Trophoblast cell (in vitro differentiated cells and primary cell): ENCODE measurements at places on chromosomes 12 and 14.

GRCh38 chr12:93376436-93377251, 1.1 kb upstream of the NUDT4 start:
- DNase-seq: peak; percentile 12

DNA sequence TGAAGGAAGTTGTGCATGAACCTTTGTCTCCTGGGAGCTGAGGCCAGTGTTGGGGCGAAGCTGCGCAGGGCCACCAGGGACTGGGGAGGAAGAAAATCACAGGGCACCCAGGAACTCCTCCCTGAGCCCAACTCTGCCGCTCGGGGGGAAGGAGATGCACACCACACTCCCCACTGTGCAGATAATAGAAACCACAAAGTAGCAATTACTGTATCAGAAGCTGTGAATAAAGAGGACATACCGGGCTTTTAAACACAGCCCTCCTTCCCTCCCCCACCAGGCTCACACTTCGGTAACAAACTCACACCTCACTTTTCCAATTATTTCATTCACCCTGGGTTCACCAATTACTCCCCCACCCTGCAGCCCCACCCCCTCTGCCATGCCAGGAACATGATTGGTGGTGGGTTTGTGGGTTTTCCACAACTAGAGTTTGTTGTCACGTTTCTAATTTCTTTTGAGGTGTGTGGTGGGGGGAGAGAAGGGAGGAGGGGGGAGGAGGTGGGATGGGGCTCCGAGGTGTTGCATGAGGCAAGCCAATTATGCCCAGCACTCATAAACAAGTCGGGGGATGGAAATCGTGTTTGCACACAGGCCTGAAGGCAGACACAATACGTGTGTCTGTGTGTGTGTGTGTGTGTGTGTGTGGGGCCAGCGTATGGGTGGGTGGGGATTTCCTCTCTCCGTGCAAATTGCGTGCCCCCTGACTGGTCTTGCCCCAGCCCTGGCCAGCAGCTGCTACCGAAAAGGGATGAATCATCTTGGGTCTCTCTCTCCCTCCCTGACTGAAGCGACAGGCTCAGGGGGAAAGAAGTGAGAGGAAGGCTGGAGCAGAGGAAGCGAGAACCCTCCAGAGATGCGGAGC, 103.3 kb downstream of the RBM19 start:
- DNase-seq: no peak

GRCh38 chr12:121561009-121561395, 19.8 kb downstream of the KDM2B start:
- no peak for DNase-seq

GRCh38 chr14:72855913-72856312, 38.0 kb downstream of the DPF3 start:
- no peak for DNase-seq

- DNase-seq: no peak
These were observed 8.5 kb upstream of the ACTN1 start for GRCh38 chr14:68987653-68988036.

GRCh38 chr12:122860040-122860853, 25.0 kb downstream of the HIP1R start:
- peak; percentile 90 for DNase-seq

DNA sequence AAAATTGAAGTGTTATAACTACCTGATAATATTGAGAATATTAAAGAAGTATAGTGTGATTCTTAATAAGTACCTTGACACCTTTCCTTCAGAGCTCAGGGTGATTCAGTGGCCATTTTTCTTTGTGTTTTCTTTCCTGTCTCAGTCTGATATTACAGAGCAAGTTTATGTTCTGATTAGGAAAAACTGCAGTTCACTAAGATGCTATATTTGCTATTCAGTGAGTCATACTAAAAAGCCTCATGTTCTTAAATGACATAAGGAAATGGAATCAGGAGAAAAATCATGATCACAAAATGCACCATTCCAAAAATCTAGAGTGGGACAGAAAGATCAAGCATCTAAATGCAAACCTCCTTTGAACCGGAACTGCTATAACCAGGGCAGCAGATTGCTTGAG, 390.6 kb upstream of the ATP2B1 start:
- DNase-seq: no peak

DNA sequence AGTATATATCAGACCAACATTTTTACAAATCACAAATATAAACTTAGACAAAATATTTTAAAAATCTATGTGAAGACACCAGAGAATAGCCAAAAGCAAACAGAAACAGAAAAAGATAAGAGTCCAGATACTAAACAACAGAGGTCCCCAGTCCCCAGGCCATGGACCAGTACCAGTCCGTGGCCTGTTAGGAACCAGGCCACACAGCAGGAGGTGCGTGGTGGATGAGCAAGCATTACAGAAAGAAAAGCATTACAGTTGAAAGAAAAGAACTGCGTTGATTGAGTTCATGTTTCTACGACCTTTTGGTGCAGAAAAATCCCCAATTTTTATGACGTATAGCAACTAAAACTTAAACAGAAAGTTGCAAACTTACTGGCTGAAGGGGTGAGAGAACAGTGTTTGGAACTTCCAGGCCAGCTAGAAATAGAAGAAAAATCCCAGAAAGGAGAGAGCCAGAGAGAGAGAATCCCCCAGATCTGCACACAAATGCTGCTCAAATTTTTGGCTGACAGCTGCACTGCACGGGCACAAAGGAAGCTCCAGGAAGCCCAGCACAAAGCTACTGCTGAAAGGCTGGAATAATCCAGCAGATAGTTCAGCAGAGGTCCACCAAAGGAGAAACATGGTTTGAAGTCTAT, 159.6 kb upstream of the C14orf180 start:
- DNase-seq: no peak

DNA sequence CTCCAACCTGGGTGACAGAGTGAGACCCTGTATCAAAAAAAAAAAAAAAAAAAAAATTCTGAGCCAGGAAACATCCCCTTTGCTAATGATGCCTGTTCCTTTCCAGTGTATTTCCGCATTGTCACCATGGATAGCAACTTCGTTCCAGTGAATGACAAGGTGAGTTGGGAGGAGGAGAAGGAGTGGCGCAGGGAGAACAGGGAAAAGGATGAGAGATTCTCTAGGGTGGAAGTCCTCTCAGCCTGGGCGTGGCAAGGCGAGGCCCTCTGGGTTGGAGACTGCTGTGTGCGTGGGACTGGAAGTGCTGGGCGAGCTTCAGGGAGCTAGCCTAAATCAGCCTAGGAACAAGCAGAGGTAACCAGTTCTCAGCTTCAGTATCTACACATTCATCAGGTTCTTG, 7.2 kb downstream of the A2ML1 start:
- peak; percentile 84 for DNase-seq

- no peak for DNase-seq
These were observed 161.1 kb upstream of the TRHDE start for GRCh38 chr12:72110937-72111650.

- DNase-seq: no peak
These were observed 72.5 kb upstream of the MYL2 start for GRCh38 chr12:110992909-110993308.

DNA sequence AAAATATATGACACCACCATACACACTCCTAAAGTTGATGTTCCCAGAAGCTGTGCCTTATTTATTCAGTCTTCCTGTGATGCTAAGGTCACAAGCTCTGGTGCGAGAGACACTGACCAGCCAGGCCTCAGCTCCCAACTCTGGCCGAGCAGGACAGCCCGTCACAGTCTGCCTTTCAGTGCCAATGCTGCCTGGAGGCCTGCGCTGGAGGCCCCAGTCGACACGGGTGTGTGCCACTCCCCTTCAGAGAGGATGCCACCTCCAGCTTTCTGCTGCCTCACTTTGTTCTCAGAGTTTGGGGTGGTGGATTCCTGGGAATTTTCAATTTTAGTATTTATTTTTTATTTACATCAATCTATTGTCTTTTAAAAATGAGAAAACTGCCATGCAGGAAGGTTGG, 7.3 kb upstream of the PAPLN start:
- DNase-seq: no peak

DNA sequence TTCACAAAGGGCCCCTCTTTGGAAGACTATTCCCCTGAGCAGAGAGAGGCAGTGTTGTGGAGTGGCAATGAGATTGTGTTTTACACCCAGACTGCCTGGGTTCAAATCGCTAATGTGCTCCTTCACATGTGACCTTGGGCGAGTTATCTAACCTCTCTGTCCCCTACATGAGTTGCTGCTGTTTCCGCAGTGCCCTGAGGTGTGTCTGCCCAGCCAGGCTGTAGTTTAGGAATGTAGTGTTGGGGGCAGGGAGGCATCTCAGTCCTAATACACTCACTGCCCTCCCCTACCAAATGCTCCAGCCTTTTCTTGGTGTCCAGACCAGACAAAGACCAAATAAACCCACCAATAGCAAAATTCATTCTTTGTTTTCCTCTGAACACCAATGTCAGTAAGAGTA, 78.6 kb downstream of the SLC24A4 start:
- DNase-seq: no peak

DNA sequence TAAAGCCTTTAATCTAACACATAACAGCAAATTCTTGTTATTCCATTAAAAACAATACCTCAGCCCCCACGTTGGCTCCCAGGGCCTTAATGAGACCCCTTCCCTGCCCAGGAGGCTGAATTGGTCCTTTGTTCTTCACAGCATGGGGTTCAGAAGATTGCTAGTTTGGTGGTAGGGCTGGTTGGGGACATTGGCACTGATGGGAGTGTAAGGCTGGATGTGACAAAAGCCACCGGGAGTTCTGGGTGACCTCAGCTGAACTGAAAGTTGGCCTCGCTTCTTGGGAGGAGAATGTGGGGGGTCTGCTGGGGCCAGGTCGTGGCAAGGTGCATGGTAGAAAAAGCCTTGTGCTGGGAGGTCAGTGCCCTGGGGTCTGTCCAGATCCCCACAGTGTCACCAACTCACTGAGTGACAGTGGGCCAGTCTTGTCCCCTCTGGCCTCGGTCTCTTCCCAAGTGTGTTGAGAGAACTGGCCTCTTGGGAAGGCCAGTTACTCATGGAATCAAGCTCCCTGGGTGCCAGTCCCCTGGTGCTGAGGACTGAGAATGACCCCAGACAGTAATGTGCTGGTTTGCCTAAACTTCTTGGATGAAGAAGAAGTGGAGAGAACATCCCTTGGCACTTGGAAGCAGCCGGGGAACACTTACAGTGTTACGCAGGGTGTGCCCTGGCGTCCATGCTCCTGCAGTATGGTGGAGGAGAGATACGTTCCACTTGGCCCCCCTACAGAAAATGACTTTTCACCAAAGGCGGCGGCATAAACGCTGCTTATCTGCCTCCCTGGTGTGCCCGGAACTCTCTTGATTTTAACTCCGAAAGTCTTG, 283.7 kb upstream of the RTL1 start:
- no peak for DNase-seq

DNA sequence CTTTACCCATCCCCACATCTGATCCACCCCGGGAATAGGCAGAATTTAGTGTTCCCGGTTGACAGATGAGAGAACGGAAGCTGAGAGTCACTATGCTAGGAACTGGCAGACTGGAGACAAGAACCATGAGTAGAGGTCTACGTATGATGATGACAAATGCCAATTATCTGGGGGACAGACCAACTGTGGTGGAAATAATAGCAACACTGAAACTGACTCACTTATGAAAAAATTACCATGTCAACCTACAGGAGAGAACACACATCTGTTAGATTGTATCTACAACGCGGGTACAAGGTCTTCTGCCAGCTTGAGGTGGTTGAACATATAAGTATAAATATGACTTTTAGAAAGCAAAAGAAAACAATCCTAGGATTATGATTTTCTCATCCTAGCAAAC, 15.4 kb upstream of the SELPLG start:
- DNase-seq: no peak

GRCh38 chr12:104360157-104360556, 56.6 kb downstream of the EID3 start:
- no peak for DNase-seq

GRCh38 chr12:89723276-89723675, 14.6 kb upstream of the ATP2B1 start:
- DNase-seq: no peak

DNA sequence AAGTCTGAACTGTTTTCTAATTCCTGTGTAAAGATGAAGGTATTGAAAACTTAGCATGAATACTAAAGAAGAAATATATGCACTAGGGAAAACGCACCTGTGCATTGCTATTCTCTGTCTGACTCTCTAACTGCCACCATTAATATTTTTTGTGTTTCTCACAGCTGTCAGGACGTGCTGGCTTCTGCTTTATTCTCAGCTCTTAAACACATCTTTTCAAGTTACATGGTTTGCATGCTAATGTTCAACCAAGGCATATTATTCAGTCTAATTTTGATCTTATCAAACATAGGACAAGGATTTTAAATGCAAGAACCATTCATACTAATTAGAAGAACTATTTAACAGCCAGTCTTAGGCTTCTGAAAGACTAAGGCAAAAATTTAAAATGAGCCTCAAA, 187.4 kb downstream of the KLHL28 start:
- no peak for DNase-seq

- no peak for DNase-seq
These were observed 34.6 kb downstream of the ATF7 start for GRCh38 chr12:53591301-53592206.

GRCh38 chr14:82421286-82421685, 887.6 kb upstream of the SEL1L start:
- DNase-seq: no peak

GRCh38 chr14:89616425-89616824, 199.4 kb upstream of the FOXN3 start:
- DNase-seq: no peak

DNA sequence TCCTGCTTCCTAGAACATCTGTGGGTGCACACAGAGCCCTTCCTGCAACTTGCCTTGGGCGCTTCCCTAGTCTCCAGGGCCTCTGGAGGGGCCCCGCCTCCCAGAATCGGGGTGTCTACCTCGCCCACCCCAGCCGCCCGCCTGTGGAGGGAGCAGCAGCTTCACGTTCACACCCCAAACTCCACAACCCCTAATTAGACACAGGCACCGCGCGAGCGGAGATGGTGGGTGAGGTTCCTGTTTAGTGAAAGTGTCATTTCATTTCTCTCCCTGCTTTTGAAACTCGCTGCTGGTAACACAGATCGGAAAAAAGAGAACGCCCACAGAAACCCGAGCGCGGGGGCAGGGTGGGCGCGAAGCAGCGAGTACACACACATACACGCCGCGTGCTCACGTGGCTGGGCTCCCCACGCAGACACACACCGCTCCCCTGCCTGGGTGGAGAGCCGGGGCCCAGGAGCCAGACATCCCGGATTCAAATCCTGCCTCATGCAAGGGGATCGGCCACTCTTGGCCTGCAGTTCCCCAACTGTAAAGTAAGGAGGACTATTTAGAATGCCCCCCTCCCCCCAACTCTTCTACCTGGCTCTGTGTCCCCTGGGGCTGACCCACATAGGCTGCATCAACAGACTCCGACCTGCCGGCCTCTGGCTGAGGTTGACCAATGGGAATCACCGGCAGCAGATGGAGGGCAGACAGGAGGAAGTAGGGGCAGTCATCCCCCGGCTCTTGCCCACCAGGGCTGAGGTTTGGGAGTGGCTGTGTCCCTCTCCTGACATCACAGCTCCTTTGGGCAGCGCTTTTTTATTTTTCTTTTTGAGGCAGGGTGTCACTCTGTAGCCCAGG, 79.2 kb upstream of the NCOR2 start:
- no peak for DNase-seq
